Iris pigment epithelial cell (primary cell): ENCODE measurements at places on chromosomes 6 and 20.

GRCh38 chr20:34015401-34016335 is 22.0 kb downstream of the RALY start:
- no peak for DNase-seq

- no peak for DNase-seq
Observed at GRCh38 chr20:32441638-32442037, 83.5 kb downstream of the ASXL1 start.

DNA sequence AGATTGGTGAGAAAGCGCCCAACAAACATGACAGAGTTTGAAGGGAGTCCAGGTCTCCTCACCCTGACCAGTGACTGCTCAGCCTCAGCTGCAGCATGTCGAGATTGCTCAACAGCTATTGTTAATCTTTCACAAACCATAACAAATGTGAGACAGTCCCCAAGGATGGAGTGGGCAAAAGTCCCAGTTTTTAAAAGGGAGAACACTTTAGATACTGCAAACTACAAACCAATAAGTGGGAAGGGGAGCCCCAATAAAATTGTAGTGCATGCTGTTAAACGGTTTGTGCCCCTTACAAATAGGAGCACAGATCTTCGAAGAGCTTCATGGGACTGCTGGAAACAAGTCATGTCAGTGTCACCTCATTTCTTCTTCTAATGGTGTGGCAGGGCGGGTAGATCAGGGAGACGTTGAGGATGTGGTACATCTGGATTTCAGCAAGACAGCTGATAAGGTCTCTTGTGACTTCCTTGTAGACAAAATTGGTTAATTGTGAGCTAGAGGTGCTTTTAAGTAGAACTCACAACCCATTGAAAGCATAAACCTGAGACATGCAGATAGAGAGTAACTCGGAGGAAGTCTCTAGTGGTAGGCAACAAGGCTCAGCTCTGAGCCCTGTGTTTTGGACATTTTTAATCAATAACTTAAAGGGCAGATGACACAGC is 134.0 kb upstream of the ARMC2 start:
- peak; percentile 45 for DNase-seq

DNA sequence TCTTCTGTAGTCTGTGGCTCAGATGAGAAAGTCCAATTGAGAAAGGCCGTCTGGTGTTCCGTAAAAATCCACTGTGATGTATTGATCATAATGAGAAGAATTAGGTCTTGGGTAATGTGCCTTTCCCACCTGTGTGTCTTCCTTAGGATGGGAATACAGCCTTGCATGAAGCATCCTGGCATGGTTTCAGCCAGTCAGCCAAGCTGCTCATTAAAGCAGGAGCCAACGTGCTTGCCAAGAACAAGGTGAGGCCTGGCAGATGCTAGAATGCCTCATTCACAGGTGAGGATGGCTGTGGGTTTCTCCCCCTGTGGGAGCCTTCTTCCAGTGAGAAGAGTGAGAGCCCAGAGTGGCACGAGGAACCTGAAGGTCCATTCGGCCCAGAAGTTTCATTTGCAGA is 32.7 kb downstream of the LYRM2 start:
- DNase-seq, result no peak

DNA sequence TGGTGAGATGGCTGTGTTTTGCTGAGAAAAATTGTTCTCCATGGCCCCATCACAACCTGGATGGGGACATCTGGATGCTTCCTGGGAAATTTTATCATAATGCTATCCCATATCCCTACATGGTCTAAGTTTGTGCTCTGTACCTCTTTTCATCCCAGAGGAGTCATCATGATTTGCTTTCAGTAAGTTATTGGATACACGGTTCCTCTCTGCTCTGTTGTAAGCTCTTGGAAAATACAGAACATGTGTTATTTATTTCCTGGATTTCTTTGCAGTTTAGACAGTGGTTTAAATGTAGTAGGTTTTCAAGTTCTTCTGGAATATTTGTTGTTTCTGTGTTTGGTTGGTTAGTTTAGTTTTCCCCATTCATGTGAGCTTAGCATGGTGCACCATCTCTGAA is 129.2 kb upstream of the ECI2 start:
- no peak for DNase-seq

DNA sequence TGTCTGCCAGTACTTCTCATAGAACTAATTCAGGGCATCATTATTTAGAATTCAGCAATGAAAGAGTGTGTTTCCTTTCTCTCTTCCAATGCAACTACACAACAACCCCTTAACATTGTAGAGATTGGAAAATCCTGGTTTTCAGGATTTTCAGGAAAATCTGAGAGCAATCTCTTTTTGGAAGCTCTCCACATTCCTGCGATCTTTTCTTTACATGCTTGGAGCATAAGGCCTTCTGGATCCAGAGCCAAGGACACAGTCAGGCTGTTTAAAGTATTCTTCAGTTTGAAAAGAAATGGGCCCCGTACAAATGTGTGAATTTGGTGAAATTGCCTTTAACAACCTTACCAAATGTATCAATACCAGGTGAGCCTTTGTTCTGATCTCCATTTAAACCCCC is 469.7 kb downstream of the PKHD1 start:
- DNase-seq, result no peak

GRCh38 chr20:12875510-12875909 is 133.3 kb upstream of the SPTLC3 start:
- DNase-seq, result no peak

DNA sequence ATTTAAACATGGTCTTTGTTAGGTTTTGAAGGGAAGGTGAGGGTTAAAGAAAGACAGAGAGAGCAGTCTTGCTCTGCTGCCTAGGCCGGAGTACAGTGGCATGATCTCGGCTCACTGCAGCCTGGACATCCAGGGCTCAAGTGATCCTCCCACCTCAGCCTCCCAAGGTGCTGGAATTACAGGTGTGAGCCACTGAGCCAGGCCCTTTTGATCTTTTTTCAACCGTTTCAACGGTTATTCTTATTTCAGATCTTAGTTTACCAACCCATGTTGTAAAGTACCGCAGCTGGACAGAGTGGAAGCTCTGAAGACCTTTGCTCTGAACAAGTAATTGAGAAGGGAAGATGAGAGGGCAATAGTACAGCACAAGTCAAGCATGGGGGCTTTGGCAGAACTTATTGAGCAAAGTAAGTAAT is 1.2 kb upstream of the SRPK1 start:
- no peak for DNase-seq

DNA sequence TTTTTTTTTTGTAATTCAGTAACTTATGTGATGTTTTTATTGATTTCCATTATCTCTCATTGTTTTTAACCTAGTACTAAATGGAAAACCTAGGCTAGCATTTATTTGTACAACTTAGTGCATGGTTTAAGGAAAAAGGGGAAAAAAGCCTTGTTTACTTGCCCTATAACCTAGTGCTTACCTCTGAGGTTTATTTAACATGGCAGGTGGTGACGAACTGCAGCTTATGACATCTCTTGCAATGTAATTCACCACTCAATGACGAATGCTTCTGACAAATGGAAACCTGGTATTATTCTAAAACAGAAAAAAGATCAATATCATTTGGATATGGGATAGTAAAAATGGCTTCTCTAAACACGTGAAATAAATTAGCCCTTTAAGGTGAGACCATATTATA is 618.6 kb upstream of the FLRT3 start:
- DNase-seq, result no peak

DNA sequence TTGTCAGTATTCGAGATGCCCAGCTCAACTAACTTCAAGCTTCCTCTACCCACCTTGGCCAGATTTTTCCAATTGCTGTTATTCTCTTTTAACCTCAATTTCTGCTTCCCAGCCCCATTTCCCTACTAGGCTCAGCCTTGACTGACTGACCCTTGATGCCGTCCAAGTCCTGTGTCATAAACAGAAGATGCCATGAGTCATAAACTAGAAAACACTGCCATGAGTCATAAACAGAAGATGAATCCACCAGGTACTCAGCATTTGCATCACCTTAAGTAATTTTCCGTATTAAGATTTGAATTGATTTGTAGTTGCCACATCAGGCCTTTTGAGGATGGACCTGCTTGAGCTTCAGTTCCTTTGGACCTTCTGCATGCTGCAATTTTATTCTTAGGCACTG is 123.8 kb downstream of the FAM83B start:
- DNase-seq, result no peak

DNA sequence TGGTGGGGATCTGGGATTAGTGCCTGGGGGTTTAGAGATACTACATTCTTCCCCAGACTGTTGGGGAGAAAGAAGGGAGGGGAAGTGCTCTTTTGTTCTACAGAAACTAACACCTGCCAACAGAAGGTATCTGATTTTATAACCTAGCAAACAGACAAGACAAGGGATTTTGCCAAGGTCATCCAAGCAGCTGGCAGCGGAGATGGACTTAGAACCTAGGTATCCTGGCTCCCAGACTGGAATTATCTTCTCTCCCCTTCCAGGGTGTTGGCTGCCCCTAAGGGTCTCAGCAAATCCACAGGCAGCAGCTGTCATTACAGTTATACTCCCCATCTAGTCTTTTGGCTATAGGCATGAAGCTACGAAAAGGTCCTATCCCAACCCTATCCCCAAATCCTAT is 8.4 kb downstream of the SDC4 start:
- DNase-seq, result no peak

- no peak for DNase-seq
Observed at GRCh38 chr6:1067346-1067745, 244.6 kb upstream of the FOXQ1 start.

- DNase-seq, result no peak
Observed at GRCh38 chr6:109706513-109706912, 15.4 kb downstream of the FIG4 start.

DNA sequence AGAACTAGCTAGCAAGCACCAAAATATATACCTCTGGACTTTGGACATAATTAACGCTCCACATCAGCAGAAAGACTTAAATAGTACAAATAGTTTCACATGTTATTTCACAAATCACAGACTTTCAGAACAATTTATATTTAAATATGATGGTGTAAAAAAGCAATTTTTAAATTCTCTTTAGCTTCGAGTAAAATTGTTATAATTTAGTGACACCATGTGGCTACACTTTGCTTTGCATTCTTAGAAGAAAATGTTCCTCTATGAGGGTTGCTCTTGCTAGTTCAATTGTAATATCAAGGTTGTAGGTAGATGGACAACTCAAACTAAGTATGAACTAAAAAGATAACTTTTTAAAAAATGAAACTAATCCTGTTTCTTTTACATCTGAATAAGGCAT is 69.0 kb downstream of the BTBD9 start:
- peak; percentile 40 for DNase-seq

DNA sequence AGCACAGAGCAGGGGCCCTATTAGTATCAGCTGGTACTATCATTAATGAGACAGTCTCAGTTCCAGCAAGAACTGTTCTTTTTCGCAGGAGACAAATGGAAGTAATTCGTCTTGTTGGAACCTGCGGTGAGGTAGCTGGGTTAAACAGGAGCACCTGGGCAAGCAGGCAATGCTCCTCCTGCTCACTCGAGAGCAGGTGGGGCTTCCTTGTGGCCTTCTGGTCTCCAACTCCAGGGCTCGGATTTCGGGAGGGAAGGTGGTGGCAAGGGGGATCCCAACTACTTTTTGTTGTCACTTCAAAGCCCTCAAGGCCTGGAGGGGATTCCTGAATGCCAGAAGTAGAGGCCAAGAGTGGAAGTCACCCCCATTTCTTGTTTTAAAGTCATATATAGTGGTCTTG is 1.3 kb upstream of the SPEF1 start:
- DNase-seq, result no peak

GRCh38 chr20:33373735-33374605 is 27.3 kb downstream of the CDK5RAP1 start:
- DNase-seq, result peak; percentile 73

- peak; percentile 54 for DNase-seq
Observed at GRCh38 chr6:35687658-35688604, 784 bp downstream of the FKBP5 start.
